IPS-NIHi11 (cell line): ENCODE measurements at places on chromosomes 6 and 20.

DNA sequence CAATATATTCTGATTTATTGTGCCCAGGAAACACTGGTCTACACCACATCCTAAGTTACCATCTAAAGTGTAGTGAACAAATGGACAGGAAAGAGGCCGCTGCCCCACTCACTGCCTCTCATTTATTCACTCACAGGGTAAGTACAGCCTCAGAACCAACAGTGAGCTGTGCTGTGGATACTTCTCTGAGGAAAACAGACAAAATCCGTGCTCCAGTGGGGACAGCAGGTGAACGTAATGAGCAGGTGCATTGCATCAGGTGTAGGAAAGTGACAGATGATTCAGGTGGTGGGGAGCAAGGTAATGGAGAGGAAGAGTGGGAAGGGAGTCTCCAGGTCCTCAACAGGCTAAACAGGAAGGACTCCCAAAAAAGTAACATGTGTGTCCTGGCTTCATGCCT lies 8.4 kb upstream of the ULBP2 start:
- DNase-seq, result no peak

DNA sequence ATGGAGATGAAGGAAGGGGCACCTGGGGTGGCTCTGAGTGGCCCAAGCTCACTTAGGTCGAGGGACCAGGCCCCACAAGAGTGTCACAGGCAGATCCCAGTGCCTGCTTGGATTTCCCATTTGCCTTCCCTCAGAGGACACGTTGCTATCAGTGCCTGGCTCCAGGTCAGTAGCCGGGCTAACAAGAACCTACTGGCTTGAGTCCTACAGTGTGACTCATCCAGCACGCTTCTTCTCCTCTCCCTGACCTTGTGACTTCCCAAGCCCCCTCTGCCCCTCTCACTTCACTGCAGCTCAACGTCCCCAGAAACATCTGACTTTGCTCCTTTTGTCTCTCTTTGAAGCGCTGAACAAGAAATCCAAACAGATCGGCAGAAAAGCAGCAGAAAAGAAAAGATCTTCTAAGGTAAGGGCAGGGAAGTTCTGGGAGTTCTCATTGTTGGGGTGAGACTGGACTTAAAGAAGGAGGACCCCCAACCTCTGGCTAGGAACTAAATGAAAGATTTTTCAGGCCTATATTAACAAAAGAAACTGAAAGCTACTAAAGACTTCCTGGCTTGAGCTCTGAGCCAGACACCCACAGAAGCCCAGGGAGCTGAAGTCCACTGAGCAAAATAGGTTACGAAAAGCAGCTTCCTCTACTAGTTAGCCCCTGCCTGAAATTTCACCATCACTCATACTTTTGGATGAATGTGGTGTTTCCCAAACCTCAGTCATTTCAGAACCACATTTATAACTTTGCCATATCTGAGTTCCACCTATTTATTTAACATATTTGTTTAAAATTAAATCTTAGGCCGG lies 21.5 kb downstream of the ASIP start:
- DNase-seq, result no peak

- no peak for DNase-seq
These were observed 5.0 kb downstream of the BRD2 start for GRCh38 chr6:32973144-32974015.

- no peak for DNase-seq
These were observed 69.0 kb upstream of the ZNF217 start for GRCh38 chr20:53662595-53662994.

DNA sequence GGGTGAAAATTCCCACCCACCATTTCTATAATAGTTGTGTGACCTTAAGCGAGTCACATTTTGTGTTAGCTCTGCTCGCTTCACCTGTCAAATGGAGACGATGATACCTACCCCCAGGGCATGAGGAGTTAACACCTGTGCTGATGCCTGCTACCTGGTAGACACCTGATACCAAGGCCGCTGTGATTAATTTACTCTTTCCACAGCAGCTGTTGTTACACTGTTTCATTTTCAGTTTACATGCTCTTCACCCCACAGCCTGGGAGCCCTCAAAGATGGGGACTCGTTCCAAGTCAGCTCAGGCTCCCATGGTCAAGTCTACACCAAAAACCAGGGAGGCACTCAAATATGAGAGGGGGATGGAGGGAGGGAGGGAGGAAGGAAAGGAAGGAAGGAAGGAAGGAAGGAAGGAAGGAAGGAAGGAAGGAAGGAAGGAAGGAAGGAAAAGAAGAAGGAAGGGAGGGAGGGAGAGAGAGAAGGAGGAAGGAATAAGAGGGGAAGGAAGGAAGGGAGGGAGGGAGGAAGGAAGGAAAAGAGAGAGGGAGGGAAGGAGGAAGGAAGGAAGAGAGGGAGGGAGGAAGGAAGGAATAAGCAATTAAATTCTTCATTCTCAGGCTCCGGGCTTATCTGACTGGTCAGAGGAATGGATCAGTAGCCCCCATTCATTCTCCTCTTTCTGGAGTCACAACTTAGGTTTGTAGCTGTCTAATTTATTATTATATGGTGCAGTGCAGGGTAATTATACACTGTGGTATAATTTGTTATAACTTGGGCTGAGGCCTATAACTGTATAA lies 40.9 kb downstream of the PDYN start:
- DNase-seq, result no peak

DNA sequence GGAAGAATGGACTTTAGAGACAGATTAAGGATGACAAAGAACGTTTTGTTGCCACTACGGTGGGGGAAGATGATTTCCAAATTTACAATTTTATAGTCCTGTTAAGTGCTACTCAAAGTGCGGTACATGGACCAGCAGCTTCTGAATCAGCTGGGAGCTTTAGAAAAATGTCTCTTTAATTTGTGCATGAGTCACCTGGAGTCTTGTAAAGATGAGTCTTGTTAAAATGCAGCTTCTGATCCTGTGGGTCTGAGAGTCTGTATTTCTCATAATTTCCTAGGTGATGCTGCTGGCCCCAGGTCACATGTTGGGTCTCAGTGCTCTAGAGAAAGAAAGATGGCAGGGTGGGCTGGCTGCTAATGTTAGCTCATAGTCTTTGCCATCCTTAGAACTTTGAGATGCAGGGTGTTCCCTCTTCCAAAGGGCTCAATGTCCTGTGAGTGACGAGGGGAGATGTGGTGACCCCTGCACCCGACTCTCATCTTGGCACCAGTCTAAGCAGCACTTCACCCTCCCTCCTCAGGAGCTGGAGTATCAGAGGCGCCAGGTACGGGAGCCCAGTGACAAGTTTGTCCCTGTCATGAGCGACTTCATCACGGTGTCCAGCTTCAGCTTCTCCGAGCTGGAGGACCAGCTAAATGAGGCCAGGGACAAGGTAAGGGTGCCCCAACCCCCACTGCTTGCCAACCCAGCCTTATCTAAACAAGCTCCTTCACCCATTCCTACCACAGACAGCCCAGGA lies 34.5 kb downstream of the MOCS1 start:
- no peak for DNase-seq

- peak; percentile 50 for DNase-seq
These were observed 158.9 kb downstream of the TBXT start for GRCh38 chr6:166008441-166009369.

GRCh38 chr6:11766043-11766442 lies 12.6 kb downstream of the ADTRP start:
- no peak for DNase-seq

- no peak for DNase-seq
These were observed 61.5 kb downstream of the SEL1L2 start for GRCh38 chr20:13928901-13929300.

GRCh38 chr6:121505284-121505683 lies 69.8 kb downstream of the GJA1 start:
- no peak for DNase-seq

GRCh38 chr20:41887500-41887899 lies 269.3 kb upstream of the CHD6 start:
- DNase-seq, result no peak

- no peak for DNase-seq
These were observed 114.2 kb downstream of the PSMB1 start for GRCh38 chr6:170438861-170439260.

DNA sequence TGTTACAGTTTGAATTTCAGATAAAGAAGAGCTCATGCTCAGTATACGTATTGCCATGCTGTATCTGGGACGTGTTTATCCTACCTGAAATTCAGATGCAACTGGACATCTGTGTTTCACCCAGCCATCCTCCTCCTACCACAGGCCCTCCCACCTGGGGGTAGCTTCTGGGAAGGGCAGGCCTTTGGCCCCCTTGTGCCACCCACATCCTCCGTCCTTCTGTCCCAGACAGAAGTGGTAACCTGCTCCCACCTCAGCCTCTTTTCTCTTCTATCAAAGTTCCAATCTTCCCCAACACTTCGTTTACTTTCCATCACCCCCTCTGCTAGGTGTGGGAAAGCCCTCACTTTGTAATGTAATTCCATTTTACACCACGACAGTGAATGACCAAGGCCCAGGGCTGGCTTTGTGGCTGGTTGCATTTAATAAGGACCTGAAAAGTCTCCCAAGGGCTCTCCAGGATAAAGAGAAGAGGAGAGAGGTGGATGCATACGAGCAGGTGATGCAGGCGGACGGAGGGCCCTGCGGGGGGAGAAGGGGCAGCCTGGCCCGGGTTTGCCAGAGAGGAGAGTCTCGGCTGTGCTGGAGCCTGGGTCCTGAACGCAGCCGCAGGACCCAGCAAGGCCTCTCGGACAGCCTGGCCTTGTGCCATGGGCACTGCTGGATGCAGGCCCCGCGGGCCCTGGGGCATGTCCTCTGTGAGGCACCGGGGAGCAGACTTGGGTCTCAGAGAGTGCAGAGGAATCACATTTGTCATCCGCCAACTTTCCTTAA lies 98.4 kb downstream of the PSMB1 start:
- no peak for DNase-seq

DNA sequence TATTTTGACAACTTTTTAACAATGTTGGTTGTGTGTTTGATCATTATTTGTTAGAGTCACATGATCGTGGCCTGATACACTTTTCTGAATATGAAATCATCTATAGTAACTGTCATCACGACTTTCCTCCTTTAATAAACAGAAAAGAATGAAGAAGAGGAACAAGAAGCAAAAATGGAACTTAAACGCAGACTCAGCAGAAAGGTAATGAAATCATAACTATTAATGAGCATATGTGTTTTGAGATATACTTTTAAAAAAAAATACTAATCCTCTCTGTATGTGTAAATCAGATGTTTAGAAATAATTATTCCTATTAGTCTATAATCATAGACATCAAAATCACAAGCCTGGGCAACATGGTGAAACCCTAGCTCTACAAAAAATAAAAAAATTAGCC lies 60.1 kb upstream of the LTV1 start:
- no peak for DNase-seq

DNA sequence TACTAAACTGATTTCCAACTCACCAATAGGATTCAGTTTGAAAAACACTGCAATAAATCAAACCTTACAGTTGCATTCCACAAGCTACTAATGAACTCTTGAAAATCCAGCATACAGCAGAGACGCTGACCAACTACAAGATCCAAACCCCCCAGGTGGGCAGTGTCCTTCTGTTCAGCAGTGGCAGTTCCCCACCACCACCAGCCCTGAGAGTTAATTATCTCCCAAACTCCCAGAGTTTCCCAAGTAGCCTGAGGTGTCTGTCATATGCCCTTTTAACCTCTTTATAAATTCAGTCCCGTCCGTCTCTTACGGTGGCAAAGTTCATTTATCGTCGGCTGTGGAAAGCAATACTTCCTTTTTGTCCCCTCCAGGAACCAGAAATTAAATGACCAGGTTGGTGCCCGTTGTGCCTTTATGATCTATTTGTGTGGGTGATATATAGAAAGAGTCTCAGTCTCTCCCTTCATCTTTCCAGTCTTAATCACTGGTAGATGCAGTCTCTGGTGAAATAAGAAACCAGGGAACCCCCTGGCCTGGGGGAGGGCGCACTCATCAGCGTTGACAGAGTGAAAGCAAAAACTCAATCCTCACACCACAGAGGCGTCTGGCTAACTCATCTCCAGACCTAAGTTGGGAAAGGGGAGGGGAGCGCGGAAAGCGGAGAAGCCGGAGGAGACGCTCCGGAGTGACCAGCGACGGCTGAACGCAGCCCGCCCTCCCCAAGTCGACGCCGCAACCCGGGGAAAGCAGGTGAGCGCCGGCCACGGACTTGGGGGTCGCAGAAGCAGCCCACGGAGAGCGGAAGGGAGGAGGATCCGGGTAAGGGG lies 717 bp downstream of the MRPL14 start:
- peak; percentile 76 for DNase-seq

DNA sequence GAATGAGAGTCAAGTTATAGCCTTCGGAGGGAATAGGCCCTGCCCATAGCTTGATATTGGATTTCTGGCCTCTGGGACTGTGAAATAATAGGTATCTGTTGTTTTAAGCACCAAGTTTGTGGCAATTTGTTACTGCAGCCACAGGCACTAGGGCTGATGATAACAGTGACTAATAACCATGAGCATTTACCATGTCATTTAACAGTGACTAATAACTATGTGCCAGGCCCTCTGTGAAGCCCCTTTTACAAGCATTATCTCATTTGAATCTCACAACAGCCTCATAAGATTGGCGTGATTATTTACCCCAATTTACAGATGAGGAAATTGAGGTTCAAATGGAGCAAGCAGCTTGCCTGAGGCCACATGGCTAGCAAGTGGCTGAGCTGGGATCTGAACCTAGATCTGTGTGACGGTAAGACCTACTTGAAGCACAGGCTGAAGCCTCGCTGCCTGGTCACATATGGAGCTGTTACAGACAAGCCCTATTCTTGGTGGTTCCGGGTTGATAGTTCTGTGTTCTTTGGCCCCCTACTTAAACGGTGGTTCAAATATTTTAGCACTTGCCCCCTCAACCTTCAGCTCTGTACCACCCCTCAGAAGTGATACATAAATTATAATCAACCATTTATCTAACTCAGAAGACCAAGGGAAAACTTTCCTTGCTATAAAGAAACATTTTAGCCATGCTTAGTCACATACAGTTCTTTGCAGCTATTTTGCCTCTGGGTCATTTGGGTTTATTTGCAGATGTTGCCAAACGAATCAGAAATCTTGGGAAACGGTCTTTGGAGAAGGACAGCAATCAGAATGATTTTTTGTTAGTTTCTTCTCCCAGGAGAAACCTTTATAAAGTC lies 98.3 kb downstream of the ELOVL5 start:
- DNase-seq, result no peak

- DNase-seq, result no peak
These were observed 210.0 kb upstream of the SNX9 start for GRCh38 chr6:157613011-157613522.

DNA sequence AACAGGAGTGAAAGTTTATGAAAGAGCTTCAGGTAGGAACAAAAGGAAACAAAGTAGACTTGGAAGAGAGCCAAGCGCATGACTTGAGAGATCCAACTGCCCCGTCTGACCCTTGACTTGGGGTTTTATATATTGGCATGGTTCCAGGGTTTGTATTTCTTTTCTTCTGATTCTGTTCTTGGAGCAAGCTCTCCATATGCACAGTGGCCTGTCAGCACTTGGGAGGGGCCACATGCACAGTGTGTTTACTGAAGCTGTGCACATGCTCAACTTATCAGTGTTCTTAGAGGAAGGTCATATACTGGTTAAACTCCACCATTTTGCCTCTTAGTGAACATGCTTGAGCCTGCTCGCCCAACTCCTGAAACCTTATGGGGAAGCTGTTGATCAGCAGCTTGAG lies 953.7 kb downstream of the TFAP2A start:
- no peak for DNase-seq

DNA sequence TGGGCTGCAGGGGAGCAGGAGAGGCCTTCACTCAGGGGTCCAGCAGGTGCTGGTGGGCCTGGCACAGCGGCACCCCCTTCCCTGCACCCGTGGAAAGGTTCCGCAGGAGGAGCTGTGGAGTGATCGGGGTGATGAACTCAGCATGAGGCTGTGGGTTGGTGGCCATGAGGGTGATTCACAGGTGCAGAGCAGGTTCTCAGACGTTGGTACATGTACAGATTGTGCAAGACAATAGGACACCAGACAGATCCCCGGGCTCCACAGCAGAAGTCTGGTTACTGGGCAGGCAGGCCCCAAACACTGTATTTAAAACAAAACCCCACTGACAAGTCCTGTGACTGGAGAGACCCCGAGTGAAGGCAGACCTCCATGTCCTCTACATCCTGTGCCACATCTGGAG lies 151.6 kb upstream of the CDH4 start:
- DNase-seq, result no peak
